Progenitor cell of endocrine pancreas (in vitro differentiated cells): ENCODE measurements at places on chromosomes 3 and 15. TPM values are rescaled to one million over a fixed set of nuclear protein-coding genes. Genes with fewer than 3 reads are reported as not detected.

DNA sequence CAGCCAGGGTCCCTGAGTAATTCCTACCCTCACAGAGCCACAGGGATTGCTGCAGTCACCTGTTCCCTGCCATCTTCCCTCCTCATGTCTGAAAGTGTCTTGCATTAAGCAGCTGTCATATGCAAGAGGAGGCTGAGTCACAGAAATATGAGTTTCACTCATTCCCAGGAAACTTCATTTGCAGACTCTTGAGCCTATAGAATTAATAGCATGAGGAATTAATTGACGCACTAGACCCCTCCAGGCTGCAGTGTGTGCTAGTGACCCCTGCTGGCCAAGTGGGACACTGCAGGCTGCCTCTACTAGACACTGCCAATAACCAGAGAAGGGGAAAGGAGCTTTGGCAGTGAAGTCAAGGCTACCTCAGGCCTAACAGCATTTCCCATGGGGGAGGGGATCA, 50.6 kb upstream of the SLC6A1 start:
- DNase-seq, result no peak

The C2CD4A gene
- 0.17 and 0.20 TPM in 2 replicates for total RNA-seq

The GPR62 gene
- total RNA-seq, result 0.12 TPM in 1 of 2 replicates, not detected in the other

- DNase-seq, result no peak
Observed at GRCh38 chr15:63902671-63903035, 68.9 kb upstream of the HERC1 start.

The CFAP91 gene
- total RNA-seq, result 63.0 and 75.0 TPM in 2 replicates

DNA sequence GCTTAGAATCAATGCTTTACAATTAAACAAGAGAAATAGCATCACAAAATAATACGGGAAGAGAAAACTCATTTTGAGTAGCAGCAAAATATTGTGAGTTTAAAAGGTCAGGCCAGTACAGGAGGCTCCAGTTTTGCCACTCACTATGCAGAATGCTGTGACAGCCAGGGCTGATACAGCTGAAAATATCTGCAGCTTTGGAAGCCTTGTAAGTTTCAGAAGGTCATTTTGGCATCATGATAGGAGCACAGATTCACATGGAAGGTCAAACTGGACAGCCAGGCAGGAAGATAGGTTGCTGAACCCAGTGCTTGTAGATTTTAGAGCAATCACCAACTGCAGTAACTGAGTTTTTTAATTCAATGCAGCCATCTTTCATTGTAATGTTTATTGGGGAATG, 14.1 kb downstream of the MBNL1 start:
- no peak for DNase-seq

- no peak for DNase-seq
Observed at GRCh38 chr3:107797586-107797985, 274.8 kb downstream of the BBX start.
